Stimulated activated CD4-positive, alpha-beta T cell treated with anti-CD3 and anti-CD28 coated beads, Interleukin-1b, Interleukin-23, amount 100 ng/mL, for 48 hours (primary cell): ENCODE measurements at places on chromosomes 2 and 18.

DNA sequence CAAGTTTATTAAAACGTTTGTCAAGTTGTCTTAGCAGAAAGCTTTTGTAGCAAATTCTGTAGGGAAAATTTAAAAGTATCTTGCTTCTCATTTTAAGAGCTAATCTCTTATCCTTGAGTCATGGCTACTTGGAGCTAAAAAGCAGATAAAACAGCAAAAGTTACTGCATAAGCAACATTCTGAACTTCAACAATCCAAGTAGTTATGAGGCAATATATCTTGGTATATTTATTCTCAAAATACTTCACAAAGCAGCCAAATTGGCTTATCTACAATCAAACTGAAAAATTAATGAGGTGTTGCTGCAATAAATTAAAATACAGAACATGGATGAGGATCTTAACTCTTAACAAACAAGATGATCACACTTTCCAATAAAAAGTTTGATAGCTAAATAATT is 306.5 kb downstream of the PIEZO2 start:
- no peak for DNase-seq

DNA sequence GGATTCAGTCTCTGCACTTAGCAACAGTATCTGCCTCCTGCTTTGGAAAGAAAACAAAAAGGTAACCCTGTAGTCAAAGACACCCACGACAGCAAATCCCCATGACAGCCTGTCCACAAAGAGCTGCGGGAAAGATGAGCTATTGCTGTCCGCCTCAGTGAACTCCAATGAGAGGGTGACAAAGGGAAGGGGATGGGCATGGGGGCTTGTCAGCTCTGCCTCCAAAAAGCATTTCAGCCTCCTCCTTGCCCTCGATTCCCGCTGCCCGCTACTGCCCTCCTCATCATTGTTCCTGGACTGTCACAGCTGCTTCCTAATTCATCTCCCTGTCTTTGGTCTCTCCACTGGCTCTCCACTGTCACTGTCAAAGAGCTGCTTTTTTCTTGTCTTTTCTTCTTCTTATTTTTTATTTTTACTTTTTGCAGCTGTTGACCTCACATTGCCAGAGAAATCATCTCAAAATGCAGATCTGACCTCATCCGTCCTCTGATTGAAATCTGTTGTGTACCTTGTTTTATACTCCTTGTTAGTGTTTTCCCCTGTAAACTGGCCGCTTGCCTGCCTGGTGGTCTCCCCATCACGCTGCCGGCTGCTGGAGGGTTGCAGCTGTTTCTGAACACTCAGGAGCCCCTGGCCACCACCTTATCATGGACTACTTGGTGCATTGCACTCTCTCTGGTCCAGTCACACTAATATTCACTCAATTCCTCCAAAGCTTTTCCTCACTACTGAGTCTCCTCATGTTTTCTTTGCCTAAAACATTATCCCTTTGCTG is 7.9 kb upstream of the E2F6 start:
- no peak for DNase-seq

DNA sequence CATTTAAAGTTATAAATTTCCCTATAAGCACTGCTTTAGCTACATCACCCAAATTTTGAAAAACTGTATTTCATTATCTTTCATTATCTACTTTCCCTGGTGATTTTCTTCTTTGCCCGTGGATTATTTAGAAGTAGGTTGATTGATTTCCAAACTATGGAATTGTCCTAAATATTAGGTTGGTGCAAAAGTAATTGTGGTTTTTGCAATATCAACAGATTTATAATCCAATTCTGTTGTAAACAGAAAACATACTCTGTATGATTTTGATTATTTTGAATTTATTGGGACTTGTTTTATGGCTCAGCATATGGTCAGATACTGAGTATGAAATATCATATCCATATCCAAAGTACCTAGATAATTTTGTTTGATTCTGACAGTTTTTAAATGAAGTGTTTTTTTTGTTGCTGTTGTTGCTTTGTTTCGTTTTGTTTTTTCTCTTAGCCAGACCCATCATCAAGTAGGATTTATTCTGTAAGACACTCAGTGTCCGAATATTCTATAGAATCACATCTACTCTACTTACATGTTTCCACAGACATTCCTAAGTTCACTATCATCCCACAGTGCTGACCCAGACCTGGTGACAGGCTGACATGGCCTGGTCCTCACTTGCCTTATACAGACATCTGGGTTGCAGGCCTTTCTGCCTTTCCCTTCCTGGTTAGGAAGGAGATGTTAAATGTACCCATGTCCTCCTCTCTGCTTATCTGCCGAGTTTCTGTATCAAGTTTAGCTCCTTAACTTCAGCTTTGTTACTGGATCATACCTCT is 2.1 kb upstream of the TRABD2A start:
- DNase-seq, result no peak

GRCh38 chr2:10783421-10783820 is 29.2 kb downstream of the PDIA6 start:
- no peak for DNase-seq

- no peak for DNase-seq
Measured at GRCh38 chr18:23631746-23632145, 31.0 kb downstream of the ANKRD29 start.

- DNase-seq, result no peak
Measured at GRCh38 chr2:6671913-6672312, 193.8 kb downstream of the CMPK2 start.

DNA sequence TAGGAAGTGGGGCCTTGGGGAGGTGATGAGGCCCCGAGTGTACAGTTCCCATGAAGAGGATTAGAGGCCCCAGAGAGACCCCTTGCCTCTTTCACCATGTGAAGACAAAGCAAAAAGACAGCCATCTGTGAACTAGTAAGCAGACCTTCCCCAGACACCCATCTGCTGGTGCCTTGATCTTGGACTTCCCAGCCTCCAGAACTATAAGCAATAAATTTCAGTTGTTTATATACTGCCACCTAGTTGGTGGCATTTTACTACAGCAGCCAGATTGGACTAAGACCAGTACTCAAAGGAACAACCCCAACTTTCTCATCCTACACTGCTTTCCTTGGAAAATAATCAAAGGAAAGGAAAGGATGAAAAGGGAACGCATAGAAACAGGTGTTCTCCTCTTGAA is 27.9 kb upstream of the CREG2 start:
- no peak for DNase-seq

GRCh38 chr18:42471885-42472284 is 516.9 kb downstream of the PIK3C3 start:
- DNase-seq, result no peak

DNA sequence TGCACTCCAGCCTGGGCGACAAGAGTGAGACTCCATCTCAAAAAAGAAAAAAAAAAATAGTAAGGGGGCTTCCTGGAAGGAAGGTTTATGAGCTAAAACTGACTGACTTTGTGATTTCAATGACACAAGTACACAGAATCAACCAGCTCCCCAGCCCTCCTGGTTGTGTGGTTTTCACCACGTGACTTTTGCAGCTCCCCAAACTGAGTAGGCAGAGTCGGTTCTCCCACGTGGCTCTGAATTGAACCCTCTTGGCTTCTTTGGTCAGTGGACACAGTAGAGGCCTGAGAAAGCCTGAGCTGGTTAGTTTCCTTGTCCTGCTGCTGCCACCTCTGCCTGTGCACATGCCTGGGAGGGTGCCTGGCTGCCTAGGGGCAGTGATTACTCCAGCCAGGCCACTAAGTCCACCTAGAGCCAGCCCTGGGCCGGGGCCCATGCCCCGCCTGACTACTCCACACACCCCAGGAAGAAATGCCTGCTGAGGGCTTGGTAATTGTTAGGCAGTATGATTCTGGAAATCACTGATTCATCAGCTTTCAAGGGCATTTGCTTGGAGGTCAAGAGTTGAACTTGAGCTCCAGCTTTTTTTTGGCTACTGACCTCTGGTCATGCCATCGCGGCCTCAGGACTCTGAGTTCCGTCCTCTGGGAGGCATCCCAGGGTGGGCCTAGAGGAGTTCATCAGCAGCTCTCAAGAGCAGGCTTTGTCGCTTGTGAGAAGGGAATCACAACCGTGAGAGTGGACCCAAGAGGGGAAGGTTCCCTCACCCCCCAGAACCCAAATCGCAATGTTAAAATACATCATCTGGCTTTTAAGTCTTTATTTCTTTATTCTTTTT is 431.9 kb upstream of the HS6ST1 start:
- DNase-seq, result no peak

DNA sequence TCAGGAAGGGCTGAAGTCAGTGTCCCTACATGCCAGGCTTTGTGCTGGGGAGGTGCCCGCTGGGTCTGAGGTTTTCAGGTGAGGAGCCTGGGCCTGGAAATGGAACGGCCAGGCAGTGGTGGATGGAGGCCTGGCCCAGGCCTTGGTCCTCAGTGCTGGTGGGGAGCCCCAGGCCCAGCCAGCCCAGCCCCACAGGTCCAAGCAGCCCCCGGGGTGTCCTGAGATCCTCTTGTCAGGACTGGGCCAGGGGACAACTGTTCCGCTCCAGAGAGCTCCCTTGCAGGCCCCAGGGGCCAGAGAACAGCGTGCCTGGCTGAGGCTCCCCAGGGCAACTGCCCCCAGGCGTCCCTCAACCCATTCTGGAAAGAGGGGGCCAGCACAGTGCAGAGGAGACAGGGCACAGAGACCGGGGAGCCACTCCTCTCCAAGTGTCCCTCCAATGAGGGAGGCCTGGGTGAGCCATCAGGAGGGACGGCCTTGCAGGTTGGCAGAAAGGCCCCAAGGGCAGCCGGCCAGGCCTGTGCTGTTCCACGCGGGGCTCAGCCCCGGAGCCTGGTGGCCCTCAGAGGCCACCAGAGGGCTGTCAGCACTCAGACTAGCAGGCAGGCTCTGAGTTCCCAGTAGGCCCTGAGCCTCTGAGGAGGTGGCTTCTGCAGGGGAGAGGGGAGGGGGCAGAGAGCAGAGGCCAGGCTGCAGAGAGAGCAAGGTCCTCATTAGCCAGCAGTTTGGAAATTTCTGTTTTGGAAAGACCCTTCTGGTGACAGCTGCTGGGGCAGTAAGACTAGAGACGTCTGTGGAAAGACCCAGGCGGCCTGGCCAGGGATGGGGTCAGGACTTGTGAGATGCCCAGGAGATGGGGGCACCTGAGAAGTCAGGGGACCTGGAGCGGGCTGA is 29.4 kb upstream of the SNED1 start:
- no peak for DNase-seq

DNA sequence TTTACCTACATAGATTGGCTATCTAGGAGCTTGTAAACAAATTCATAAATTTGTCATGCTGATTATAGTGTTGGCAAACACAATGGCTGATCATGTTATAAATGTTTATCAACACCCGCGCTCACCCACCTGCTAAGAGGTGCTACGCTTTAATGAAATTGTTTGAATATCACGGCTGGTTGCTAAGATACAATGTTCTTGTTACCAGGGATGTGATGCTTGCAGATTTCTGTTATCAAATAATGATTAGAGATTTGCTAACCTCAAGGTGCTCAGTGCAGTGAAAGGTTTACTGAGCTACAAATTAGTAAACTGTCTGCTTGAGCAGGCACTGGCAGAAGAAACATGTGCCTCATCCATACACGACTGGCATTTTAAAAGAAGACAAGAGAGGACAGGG is 160.0 kb upstream of the ZEB2 start:
- DNase-seq, result no peak

DNA sequence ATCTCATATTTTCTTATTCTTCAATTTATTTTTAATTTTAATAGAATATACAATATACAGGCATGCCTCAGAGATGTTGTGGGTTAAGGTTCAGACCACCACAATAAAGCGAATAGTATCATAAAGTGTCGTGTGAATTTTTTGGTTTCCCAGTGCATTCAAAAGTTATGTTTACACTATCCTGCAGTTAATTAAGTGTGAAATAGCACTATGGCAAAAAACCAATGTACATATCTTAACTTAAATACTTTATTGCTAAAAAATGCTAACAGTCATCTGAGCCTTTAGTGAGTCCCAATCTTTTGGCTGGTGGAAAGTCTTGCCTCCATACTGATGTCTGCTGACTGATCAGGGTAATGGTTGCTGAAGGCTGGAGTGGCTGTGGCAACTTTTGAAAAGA is 637.6 kb downstream of the TDRD15 start:
- no peak for DNase-seq

DNA sequence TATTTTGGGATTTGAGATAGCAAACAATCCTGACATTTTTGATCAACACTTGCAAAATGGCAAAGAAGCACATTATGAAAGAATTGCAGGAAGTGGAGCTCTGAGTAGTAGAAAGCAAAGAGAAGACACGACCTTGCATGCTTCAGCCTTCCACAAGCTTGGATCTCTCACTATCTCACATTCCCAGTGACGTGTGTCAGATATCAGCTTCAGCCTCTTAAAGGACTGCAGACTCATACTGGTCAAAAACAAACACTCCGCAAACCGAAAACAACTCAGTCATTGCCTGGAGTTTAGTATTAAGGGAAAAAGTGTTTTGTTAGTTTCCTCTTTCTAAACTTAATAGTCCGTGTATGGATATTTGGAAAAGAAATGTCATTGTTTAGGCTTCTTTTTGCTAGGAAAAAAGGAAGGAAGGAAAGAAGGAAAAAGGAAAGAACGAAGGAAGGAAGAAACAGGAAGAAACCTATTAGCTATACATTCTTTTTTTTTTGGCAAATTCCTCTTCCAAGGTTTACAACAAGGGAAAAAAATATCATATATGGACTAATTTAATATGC is 32.6 kb upstream of the SLC40A1 start:
- DNase-seq, result no peak

DNA sequence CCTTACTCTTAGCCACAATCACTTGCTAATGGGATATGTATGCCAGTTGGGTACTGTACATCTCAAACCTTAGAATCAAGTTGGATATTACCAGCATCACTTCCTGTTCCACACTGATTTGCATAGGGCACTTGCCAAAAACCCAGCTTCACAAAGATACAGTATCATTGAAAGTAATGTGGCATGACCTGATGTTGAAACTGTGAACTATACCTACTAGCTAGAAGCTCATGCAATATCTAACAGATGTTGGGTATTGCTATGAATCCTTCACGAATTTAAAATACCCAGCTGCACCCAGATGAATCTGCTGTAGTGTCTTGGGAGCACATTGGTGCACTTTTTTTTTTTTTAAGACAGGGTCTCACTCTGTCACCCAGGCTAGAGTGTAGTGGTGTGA is 6.5 kb upstream of the STAMBP start:
- DNase-seq, result no peak

DNA sequence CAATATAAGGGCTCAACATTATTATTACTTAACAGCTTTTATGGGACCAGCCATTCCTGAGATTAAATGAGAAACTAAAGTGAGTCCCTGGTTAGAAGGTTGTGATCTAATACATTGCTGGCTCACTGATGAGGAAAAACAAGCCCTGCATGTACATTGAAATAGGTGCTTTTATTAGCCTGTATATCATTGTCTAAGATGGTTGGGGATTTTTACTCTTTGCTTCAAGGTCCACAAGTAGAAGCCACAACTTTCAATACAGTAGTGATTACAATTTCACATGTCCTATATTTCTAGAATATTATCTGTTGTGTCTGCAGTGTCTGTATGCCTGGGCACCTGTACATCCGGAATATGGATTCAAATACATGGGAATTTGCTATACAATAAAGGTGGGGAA is 104.1 kb upstream of the FZD5 start:
- no peak for DNase-seq

GRCh38 chr18:35203067-35203466 is 37.8 kb upstream of the ZNF397 start:
- no peak for DNase-seq

- DNase-seq, result peak; percentile 81
Measured at GRCh38 chr2:11753886-11754699, 7.7 kb downstream of the LPIN1 start.
